ENCODE measurements at places on chromosomes 1 and 21.

- H3K4me1 ChIP-seq: peaks cover 66% of the 10 kb centered on the region
- H3K27ac ChIP-seq: no peak overlapping the region
- no peak overlapping the region for H3K4me3 ChIP-seq
- H3K36me3 ChIP-seq: no peaks in the 10 kb centered on the region
These were observed 9.5 kb downstream of the SH3BGRL3 start for GRCh38 chr1:26289158-26290059.

DNA sequence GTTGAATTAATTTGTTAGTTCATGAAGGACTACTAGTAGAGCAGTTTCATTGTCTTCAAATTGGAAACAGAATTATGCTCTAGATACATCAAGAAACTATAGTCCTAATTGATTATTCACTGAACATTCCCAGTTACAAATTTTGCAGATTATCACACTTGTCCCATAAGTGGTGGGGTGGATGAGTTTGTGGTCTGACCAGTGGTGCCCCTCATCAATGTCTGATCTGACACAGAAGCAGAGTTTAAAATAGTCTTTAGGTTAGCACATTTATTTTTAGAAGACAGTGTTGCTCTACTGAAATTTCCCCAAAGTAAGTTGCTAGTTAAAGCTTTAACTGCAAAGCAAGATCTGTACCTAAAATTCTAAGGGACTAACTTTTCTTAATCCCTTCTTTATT, 42.9 kb downstream of the INKA2 start:
- H3K27me3 ChIP-seq: no peaks in the 10 kb centered on the region
- H3K4me3 ChIP-seq: no peak overlapping the region
- H3K4me1 ChIP-seq: no peaks in the 10 kb centered on the region

- no peak overlapping the region for H3K4me3 ChIP-seq
- no peaks in the 10 kb centered on the region for H3K36me3 ChIP-seq
- no peak for DNase-seq
- H3K27me3 ChIP-seq: no peaks in the 10 kb centered on the region
These were observed 6.6 kb upstream of the ARPC5 start for GRCh38 chr1:183642166-183642565.

- no peak overlapping the region for H3K27ac ChIP-seq
- H3K4me3 ChIP-seq: no peak overlapping the region
- H3K36me3 ChIP-seq: no peaks in the 10 kb centered on the region
- peaks cover 7% of the 10 kb centered on the region for H3K4me1 ChIP-seq
These were observed 229.7 kb downstream of the RERE start for GRCh38 chr1:8587784-8588183.

DNA sequence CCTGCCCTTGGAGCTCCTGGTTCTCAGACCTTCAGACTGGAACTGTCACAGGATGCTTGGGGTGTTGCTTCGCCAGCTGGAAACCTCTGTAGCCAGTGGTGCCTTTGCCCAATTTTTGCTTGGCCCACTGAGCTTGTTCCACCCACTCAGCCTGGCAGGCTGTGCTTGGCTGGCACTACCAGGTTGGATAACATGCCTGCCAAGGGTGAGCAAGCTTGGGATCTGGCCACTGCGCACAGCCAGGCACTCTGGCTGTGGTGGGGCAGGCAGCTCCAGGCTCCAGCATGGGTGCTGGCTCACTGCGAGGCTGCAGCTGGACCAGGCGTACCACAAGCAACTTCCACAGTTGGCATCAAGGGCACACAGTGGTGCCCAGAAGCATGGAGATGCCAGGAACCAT, 967.8 kb upstream of the NCAM2 start:
- H3K4me1 ChIP-seq: no peaks in the 10 kb centered on the region
- no peak overlapping the region for H3K4me3 ChIP-seq

- peak overlapping the region; percentile 33 for H3K4me3 ChIP-seq
- H3K4me1 ChIP-seq: peaks cover 8% of the 10 kb centered on the region
- no peaks in the 10 kb centered on the region for H3K36me3 ChIP-seq
- H3K27me3 ChIP-seq: no peaks in the 10 kb centered on the region
These were observed 18.3 kb upstream of the SERINC2 start for GRCh38 chr1:31394584-31395193.

DNA sequence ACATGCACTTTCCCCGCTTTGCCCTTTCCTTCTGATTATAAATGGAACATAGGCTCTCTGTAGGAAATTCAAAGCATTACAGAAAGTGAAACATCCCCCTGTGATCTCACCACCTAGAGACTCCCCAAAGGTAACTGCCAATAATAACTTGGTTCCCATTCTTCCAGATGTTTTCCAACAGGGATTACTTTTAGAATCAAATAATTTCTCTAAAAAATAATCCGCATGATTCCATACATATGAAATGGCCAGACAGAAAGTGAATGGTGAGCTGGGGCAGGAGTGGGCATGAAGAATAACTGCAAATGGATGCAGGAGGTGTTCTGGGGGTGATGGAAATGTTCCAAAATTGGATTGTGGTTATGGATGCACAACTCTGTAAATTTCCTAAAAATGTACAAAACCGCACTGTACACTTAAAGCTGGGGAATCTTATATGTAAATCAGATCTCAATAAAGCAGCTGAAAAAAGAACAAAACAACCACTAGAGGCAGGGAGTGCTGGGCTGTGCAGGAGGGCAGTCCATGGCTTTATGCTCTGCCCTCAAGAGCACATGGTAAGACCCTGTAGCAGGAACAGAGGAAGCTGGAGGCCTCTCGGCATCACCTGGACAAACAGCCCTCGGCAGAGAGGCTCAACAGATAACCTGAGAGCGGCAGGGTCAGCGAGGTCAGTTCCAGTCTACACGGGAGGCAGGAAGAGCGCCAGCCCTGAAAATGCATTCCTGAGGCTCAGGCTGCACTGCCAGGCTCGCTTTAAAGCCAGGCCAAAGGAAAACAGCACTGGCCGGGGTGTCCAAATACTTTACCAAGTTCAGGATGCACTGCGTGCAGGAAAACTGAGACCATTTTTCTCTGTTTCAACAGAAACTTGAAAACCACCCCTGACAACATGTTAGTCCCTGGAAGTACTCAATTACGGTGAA, 39.7 kb downstream of the CAPZB start:
- H3K27ac ChIP-seq: peak overlapping the region; percentile 70
- H3K27me3 ChIP-seq: no peaks in the 10 kb centered on the region
- H3K4me1 ChIP-seq: peaks cover 92% of the 10 kb centered on the region
- no peak overlapping the region for H3K4me3 ChIP-seq
- no peak for DNase-seq

DNA sequence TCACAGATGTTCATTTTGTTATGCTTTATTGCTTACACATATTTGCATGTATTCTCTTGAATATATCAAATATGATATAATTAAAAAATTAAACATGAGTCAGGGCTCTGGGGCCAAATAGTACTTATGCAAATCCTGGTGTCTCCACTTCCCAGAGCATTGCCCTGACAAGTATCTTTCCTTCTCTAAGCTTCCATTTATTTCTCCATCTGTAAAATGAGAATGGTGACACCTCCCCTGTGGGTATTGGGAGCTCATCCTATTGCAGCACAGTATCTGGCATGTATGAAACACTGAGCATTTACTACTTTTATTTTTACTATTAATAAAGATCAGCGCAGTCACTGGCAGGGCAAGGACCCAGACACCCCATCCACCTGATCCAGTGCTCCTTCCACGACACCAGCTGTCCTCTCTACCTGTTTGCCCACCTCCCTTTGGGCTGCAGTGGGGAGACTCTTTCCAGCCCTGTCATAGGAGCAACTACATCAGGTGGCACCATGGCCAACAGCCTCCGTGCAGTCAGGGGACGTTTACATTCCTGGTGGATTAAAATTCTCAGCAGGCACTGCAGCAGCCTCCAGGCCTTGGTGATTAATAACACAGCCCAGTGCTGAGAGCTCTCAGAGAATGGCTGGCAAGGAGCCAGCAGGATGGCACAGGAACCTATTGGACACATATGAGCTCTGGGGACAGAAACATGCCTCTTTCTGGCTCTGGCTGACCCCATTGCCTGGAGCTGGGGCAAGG, 113.0 kb downstream of the DMRTB1 start:
- no peaks in the 10 kb centered on the region for H3K36me3 ChIP-seq
- no peak for DNase-seq
- H3K27me3 ChIP-seq: no peaks in the 10 kb centered on the region
- no peak overlapping the region for H3K27ac ChIP-seq
- peaks cover 9% of the 10 kb centered on the region for H3K4me1 ChIP-seq
- no peak overlapping the region for H3K4me3 ChIP-seq

DNA sequence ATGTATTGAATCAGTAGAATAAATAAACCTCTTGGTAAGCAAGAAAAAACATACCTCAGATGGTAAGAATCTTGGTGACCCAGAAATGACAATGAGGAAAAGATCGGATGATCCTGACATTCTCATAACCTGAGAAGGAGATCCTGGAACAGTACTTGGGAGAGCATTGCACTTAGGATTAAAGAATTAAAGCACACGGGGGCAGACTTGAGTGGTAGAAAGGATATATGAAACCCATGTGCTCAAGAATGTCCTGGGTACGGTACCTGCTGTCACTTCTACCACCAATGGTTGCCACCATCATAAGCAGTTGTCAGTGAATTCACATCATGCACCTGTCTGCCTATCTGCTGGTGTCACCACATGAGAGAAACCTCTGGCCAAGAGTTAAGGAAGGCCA, 108.9 kb upstream of the GJB5 start:
- no peak for DNase-seq
- no peak overlapping the region for H3K4me3 ChIP-seq
- no peaks in the 10 kb centered on the region for H3K27me3 ChIP-seq
- no peaks in the 10 kb centered on the region for H3K4me1 ChIP-seq

DNA sequence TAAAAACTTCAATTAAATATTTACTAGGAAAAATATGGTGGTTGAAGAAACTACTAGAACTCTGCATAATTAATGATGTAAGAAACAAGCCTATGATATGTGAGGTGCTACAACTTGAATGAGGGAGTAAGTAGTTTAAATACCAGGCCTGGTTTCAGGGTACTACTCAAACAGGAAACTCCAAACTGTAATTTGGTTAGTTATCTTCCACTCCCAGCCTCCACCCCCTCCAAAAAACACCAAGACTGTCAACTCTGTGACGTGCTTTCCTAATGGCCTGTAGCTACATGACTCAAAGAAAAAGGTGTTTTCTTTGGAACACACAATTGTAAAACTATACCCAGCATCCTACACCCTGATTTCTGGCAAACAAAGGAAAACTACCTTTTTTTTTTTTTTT, 55.9 kb upstream of the RCC1 start:
- no peak overlapping the region for H3K4me3 ChIP-seq
- DNase-seq: no peak
- H3K4me1 ChIP-seq: peaks cover 4% of the 10 kb centered on the region
- no peak overlapping the region for H3K27ac ChIP-seq

DNA sequence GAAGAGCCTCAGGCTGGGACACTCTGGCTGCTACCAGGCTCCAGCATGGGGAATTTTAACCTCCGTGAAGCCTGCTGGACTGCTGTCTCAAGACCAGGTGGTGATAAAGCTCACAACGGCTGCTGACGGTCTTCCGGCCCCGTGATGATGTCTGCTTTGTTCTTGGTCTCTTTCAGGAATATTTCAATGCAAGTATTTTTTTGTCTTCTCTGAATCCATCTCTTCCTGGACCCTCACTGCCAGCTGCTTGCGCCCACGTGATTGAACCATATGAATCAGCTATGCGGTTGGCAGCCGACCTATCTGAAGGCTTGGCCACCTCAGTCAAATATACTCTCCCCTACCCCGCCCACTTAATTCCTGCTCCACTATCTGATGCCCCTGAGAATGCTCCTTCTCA, 14.6 kb upstream of the SLC6A17 start:
- no peak for DNase-seq
- H3K36me3 ChIP-seq: no peaks in the 10 kb centered on the region
- H3K4me3 ChIP-seq: no peak overlapping the region
- H3K27ac ChIP-seq: no peak overlapping the region
- H3K4me1 ChIP-seq: no peaks in the 10 kb centered on the region

DNA sequence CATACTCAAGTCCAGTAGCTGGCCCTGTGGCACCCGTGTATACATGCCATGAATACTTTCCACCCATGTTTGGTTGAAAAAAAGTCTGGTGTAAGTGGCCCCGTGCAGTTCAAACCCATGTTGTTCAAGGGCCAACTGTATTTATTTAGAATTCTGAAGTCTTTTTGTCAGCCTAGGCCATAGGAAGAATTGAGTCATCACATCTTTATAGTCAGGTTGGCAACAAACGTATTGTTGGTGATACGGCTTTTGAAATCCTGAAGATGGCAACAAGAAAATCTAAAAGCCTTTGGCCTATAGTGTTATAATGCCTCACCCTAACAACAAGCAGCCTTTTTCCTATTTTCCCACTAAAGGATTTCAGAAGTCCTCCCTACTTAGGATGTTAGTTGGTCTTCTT, 363.6 kb downstream of the PLPP3 start:
- H3K27me3 ChIP-seq: no peaks in the 10 kb centered on the region
- H3K4me1 ChIP-seq: peaks cover 5% of the 10 kb centered on the region
- no peak for DNase-seq
- no peak overlapping the region for H3K4me3 ChIP-seq
- no peaks in the 10 kb centered on the region for H3K36me3 ChIP-seq

- DNase-seq: peak; percentile 55
- H3K36me3 ChIP-seq: no peaks in the 10 kb centered on the region
- no peak overlapping the region for H3K27ac ChIP-seq
- H3K27me3 ChIP-seq: no peaks in the 10 kb centered on the region
These were observed 61.2 kb upstream of the ABCG1 start for GRCh38 chr21:42157606-42158310.

DNA sequence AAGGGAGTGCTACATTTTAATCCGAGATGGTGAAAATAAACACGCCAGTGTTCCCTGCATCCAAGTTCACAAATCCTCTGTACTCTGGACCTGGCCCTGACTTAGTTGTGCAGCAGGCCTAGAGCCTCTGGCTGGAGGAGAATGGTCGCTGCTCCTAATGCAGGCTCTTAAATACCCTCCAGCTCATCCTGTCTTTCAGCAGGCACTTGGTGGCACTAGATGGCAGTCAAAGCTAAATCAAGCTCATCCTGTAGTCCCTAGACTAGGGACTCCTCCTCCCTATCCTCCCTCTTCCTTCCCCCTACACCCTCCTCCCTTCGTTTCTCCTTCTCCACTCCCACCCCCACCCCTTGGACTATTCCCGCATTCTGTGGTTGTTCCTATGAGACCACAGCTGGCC, 41.6 kb upstream of the MTR start:
- DNase-seq: no peak
- H3K4me3 ChIP-seq: no peak overlapping the region
- H3K4me1 ChIP-seq: no peaks in the 10 kb centered on the region
- no peak overlapping the region for H3K27ac ChIP-seq

- no peak overlapping the region for H3K4me3 ChIP-seq
- H3K36me3 ChIP-seq: no peaks in the 10 kb centered on the region
- no peak for DNase-seq
- peaks cover 10% of the 10 kb centered on the region for H3K4me1 ChIP-seq
These were observed 17.2 kb upstream of the RCSD1 start for GRCh38 chr1:167612587-167613385.

- no peak for DNase-seq
- H3K27ac ChIP-seq: no peak overlapping the region
- H3K27me3 ChIP-seq: no peaks in the 10 kb centered on the region
- no peaks in the 10 kb centered on the region for H3K36me3 ChIP-seq
- H3K4me3 ChIP-seq: no peak overlapping the region
These were observed 198.9 kb downstream of the HS2ST1 start for GRCh38 chr1:87113313-87113712.

GRCh38 chr1:20792196-20792595, 5.1 kb upstream of the HP1BP3 start:
- peaks cover 9% of the 10 kb centered on the region for H3K4me1 ChIP-seq
- H3K27me3 ChIP-seq: no peaks in the 10 kb centered on the region
- no peaks in the 10 kb centered on the region for H3K36me3 ChIP-seq
- H3K4me3 ChIP-seq: no peak overlapping the region
- no peak for DNase-seq
- no peak overlapping the region for H3K27ac ChIP-seq

- no peaks in the 10 kb centered on the region for H3K36me3 ChIP-seq
- H3K27me3 ChIP-seq: no peaks in the 10 kb centered on the region
- H3K4me1 ChIP-seq: peaks cover 10% of the 10 kb centered on the region
- no peak overlapping the region for H3K4me3 ChIP-seq
- DNase-seq: no peak
- H3K27ac ChIP-seq: no peak overlapping the region
These were observed 134.1 kb downstream of the ZC3H11B start for GRCh38 chr1:219478811-219479210.

All from vagina (tissue), 2 donors.